ENCODE measurements at places on chromosomes 11 and 22.

DNA sequence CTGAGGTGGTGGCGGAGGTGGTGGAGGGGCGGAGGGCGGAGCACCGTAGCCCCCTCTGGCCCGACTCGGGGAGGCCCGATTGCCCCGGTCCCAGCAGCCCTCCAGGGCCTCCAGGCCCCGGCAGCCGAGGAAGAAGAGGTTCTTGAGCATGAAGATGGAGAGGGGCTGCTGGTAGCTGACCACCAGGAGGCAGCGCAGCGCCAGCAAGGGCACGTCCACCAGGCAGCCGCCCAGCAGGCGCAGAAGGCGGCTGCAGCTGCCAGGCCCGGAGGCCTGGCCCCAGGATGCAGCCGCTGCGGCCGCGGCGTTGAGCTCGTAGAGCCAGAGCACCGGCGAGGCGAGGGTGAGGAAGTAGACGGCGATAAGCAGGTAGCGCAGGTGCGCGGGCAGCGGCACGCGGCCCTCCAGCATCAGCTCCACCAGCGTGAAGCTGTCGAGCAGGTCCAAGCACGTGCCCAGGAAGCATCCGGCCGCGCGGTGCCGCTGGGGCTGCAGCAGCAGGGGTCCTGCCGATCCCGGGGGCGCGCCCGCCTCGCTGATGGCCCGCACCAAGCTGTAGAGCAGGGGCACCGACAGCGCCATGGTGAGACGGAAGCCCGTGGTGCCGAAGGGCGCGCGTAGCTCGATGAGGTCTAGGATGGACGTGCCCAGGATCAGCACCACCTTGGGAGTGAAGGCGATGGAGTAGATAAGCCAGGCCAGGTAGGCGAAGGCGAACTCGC, 1.5 kb downstream of the TMEM121B start:
- no peak for DNase-seq

- peak; percentile 51 for DNase-seq
Measured at GRCh38 chr11:123246749-123247495, 51.9 kb upstream of the CLMP start.

- no peak for DNase-seq
Measured at GRCh38 chr11:35682230-35683173, 19.9 kb downstream of the TRIM44 start.

DNA sequence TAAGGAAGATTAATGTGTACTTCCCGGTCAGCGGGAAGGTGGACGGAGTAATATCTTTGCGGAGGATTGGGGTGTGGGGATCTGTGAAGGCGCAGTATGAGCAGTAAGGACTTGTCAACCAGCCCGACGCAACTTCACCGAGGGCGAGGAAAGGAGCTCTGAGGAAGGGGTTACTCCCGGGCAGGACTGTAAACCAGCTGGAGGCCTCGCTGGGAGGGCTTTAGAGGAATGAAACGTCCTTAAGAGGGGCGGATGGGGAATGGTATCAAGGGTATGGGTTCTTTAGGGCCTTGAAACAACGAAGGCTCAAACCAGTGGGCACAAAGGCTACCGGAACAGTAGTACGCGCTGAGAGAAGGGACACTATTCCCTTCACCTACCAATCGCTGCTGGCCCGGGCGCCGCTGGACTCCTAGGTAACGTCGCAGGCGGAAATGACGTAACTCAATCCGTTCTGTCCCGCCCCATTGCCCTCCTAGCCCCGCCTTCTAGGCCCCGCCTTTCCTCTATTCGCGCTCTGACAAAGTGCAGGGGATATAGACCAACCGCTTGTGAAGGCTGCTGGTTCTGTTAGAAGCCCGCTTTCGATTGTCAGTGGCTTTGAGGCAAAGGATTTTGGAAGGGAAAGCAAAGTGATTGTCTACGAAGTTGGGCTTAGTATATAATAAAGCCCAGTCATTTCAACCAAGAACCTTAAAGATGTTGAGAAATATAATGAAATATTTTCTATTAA, at the start of gene C11orf65:
Gene C11orf65 (minus strand): TSS at position 439 of the 733 bp plus-strand sequence. CDS start 5,970 bp downstream, outside the sequence.
- peak; percentile 56 for DNase-seq

- no peak for DNase-seq
Measured at GRCh38 chr22:29704528-29705285, 15.1 kb upstream of the CABP7 start.
